ENCODE measurements at places on chromosomes 7 and 10. TPM values are rescaled to one million over a fixed set of nuclear protein-coding genes. Genes with fewer than 3 reads are reported as not detected.

Gene ABCC2
- total RNA-seq = 1.0 TPM

Gene SPOCK2
- total RNA-seq = 134 TPM

Gene PNLIPRP2
- total RNA-seq = not detected

Gene RADIL
- 0.65 TPM for total RNA-seq

Gene ODAD2
- total RNA-seq = 0.40 TPM

Gene ASL
- 15.5 TPM for total RNA-seq

Gene HIP1
- 5.6 TPM for total RNA-seq

Gene MASTL
- 40.5 TPM for total RNA-seq

Gene MEOX2
- not detected for total RNA-seq

Gene FKBP6
- not detected for total RNA-seq

Gene CDC14C
- total RNA-seq = not detected

Gene ACBD7
- total RNA-seq = 1.6 TPM

Gene TRIP6
- total RNA-seq = 27.5 TPM

Gene SPDYE5
- total RNA-seq = 0.18 TPM
